ENCODE measurements at places on chromosomes 6 and 20.

- no peak for DNase-seq
Observed at GRCh38 chr6:71203206-71203605, 85.4 kb upstream of the OGFRL1 start.

DNA sequence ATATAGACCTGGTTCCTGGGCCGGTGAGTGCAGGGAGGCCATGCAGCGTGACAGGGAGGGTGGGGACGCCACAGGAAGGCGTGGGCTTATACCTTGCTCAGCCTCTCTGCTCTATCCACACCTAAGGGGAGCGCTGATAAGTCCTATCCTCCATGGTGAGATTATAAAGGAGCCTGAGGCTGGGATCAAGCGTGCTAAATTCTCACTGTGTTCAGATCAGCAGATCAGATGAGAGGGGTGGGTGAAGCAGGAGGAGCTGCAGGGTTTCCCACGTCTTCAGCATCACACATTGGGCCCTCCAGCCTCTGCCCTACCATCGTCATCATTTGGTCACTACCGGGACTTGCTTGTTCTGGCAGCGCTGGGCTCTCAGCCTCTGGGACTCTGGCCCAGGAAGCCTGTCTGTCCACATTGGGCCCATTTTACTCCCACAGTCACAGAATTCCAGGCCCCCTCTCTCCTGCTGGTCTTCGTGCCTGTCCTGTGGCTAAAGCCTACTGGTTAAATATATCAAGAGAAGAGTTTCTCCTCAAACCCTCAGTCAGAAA lies 29.1 kb upstream of the PDE10A start:
- DNase-seq, result no peak

DNA sequence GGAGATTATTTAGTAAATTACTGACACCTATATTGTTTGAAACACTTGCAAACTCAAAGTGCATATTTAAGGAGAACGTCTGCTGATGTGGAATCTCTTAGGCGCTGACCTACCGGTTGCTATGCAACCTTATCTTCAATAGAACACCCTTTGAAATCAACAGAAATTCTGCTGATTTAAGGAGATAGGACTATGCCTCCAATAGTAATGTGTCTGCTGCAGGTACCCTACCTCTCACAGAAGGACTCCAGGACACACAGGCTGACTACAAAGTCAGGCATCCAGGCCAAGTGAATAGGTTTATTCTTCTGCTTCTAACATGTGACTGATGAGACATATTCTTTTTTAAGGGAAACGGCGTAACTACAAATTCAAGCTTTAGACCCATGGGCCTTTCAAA lies 311.7 kb downstream of the CBLN4 start:
- no peak for DNase-seq

DNA sequence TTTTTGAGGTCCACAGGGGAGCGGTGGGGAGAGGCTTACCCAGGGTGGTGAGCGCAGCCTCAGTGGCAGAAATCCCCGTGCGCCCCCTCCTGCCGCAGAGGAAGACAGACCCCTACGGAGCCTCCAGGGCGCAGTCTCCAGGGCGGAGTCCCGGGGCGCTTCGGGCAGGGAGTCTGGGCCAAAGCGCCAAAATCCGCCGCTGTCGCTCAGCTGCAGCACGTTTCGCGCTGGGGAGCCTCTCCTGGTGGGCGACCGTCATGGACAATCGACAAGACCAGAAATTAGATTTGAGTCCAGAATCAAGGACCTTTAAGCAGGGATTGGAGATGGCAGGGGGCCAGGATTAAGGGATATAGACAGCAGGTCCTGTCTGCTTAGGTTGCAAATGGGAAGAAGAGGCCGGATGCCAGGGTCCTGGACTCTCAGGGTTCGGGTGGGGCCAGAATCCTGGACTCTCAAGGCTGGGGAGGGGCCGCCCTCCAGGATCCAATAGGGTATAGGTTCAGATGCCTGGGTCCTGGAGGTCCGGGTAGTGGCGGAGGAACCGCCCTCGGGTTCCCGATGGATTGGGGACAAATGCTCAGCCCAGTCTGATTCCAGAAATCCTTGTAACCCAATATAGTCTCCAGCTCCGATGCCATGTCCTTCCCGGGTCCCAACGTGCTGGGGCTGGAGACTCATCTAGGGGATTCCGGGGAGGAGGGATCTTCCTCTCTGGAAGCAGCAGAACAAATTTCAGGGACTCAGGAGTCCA lies 7.9 kb upstream of the HLA-E start:
- no peak for DNase-seq

DNA sequence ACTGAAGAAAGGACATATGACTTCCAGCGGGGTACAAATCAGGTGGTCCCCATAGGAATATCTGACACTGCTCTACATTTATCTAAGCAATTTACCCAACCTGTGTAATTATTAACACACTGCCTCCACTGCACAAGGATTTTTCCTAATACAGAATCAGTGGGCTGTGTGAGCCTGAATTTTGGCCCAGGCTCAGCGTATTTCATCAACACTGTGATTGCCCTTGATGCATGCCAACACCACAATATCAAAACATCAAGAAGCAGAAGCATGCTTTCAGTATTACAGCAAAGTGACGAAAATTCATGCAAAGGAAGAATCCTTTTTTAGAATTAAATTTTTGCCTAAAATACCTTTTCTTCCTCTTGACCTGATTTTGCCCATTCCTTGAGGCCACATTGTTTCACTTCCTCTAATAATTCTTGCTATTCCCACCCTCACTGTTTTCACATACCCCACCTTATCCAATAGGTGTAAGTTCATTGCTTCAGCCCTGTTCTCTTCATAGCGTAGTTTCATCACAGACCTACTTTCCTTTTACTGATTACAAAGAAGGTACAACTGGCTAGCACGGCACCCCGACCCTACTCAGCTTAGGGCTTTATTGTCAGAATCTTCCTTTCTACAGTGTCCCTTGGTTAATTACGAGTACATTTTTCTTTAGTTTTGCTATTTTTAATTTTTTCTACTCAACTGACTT lies 83.7 kb upstream of the PTCHD4 start:
- DNase-seq, result no peak

GRCh38 chr6:107555449-107555848 lies 65.5 kb downstream of the SOBP start:
- no peak for DNase-seq

- DNase-seq, result no peak
Observed at GRCh38 chr6:101779051-101779844, 385.7 kb downstream of the GRIK2 start.

GRCh38 chr6:117906958-117907600 lies at the start of gene SLC35F1:
Gene SLC35F1 (plus strand): TSS chr6:117907264.
- no peak for DNase-seq

- no peak for DNase-seq
Observed at GRCh38 chr6:151036869-151037680, 171.6 kb downstream of the MTHFD1L start.
